ENCODE measurements at places on chromosomes 3 and 15. TPM values are rescaled to one million over a fixed set of nuclear protein-coding genes. Genes with fewer than 3 reads are reported as not detected.

Gene ARRDC4
- total RNA-seq = 164 TPM

Gene APBA2
- 1.2 TPM for total RNA-seq

Gene ASB14
- total RNA-seq = not detected

Gene FEZF2
- total RNA-seq = not detected

Gene MME
- 1.4 TPM for total RNA-seq

Gene ASB7
- 22.2 TPM for total RNA-seq

Gene MED12L
- total RNA-seq = 0.39 TPM

Gene DISP2
- 16.1 TPM for total RNA-seq

Gene CCR8
- 0.36 TPM for total RNA-seq

Gene GPR160
- total RNA-seq = 67.6 TPM

Gene FGF7
- 13.4 TPM for total RNA-seq

Gene PEX11A
- total RNA-seq = 38.5 TPM

Gene HEMK1
- 19.7 TPM for total RNA-seq

Gene CCR5
- total RNA-seq = 3.4 TPM

Gene P2RY1
- 37.8 TPM for total RNA-seq

Gene GOLGA6A
- not detected for total RNA-seq

Gene ZPLD1
- not detected for total RNA-seq

Gene ATP10A
- 2.7 TPM for total RNA-seq

Gene SLC12A1
- total RNA-seq = not detected

Gene TMCO5A
- not detected for total RNA-seq

Gene THOC7
- total RNA-seq = 57.3 TPM

Gene CFAP91
- total RNA-seq = 6.2 TPM

Gene CACNA1D
- total RNA-seq = 22.2 TPM

Gene NEDD4
- total RNA-seq = 9.3 TPM

Gene CHL1
- 9.1 TPM for total RNA-seq

Gene GRK7
- not detected for total RNA-seq

Gene PLCD1
- total RNA-seq = 66.5 TPM

Gene SLC9C1
- total RNA-seq = 0.51 TPM

Gene DOCK3
- 6.1 TPM for total RNA-seq

Gene DZIP1L
- 1.8 TPM for total RNA-seq

Gene STRIT1
- total RNA-seq = not detected

Gene SH3GL3
- total RNA-seq = 1.2 TPM

Gene CLSTN2
- 2.5 TPM for total RNA-seq

Gene ARHGAP31
- total RNA-seq = 25.8 TPM

Gene CKMT1A
- 225 TPM for total RNA-seq

Gene NTRK3
- 2.8 TPM for total RNA-seq

Gene CCR2
- 1.2 TPM for total RNA-seq

Gene LRRIQ4
- total RNA-seq = not detected

Gene P2RY14
- 4.4 TPM for total RNA-seq

Gene CCDC191
- total RNA-seq = 5.0 TPM

Gene KNL1
- 3.1 TPM for total RNA-seq

Gene HAUS2
- 13.4 TPM for total RNA-seq

Gene IL20RB
- total RNA-seq = 1.7 TPM

Gene SOX2
- total RNA-seq = not detected

Gene ADGRG7
- 21.7 TPM for total RNA-seq

Gene SLC22A14
- 0.12 TPM for total RNA-seq
